Activated CD4-positive, alpha-beta T cell treated with anti-CD3 and anti-CD28 coated beads for 1 hour (primary cell): ENCODE measurements at places on chromosomes 7 and 10.

GRCh38 chr10:109379186-109379585 lies 544.1 kb downstream of the XPNPEP1 start:
- no peak for DNase-seq

GRCh38 chr7:4931943-4932342 lies 27.0 kb downstream of the MMD2 start:
- DNase-seq = no peak

DNA sequence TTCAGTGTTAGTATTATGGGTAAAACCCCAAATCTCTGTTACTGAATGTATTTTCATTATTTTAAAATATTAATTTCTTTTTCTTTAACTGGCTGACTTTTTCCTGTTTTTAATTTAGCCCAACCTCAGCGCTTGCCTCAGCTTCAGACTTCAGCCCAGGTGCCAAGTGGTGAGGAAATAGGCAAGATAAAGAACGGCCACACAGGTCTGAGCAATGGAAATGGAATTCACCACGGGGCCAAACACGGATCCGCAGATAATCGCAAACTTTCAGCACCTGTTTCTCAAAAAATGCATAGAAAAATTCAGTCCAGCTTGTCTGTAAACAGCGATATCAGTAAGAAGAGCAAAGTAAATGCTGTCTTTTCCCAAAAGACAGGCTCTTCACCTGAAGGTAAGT lies 57.5 kb downstream of the MDFIC start:
- no peak for DNase-seq

DNA sequence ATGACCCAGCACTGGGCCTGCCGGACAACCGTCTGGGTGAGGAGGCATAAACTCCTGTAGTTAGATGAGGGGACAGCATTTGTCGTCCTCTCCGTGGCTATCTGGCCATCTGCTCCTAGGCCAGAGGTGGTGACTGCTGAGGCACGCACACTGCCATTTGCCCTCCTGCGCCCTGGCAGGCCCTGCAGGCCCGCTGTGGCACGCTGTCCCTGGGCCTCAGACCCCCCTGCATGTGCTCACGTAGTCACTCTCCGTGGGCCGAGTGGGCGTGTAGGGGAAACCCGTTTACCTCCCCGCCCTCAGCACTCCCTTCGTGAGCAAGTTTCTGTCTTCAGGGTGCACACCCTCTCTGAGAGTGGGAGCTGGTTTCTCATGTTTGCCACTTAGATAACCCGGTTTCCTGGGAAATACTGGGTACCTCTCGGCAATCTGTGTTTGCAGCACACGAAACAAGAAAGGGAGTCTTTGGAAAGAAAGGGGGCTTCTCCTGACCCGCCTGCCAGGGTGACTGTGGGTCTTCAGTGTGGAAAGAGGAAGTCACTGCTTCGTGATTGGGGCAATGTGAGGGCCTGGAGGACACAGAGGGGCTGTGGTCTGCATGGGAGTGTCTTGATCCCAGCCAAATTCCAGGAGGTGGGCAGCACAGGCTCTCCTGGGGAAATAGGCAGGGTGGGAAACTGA lies 10.8 kb downstream of the ADAMTS14 start:
- no peak for DNase-seq

DNA sequence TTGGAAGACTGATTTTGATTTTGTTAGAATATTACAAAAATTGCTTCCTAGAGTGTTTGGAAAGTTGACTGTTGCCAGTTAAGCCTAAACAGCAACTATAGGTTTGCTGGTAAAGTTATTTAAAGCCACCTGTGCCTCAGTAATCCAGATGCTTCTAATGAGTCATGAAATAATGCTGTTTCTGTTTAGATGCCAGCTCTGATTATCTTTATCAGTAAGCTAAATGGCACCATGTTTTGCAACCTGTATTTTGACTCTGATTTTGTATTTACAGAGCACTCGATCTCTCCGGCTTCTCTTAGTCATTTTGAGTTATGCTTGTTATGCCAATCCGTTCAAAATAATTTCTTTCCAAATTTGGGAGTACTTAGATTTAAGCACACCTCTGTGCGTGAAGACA lies 366.1 kb downstream of the EXOC4 start:
- DNase-seq = no peak

GRCh38 chr7:133625046-133625445 lies 372.2 kb downstream of the EXOC4 start:
- no peak for DNase-seq

DNA sequence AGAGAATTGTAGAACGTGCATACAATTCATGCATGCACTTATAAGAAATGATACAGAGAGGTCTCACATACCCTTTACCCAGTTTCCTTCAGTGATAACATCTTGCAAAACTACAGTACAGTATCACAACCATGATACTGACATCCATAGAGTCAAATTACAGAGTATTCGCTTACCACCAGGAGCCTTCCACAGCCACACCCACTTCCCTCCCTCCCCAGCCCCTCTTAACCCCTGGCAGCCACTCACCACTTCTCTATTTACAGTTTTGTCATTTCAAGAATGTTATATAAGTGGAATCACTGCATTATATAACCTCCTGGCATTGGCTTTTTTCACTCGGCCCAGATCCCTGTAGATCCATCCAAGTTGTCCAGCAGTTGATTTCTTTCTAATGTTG lies 143.8 kb downstream of the ZNF248 start:
- DNase-seq = no peak

GRCh38 chr10:87849001-87849400 lies 14.3 kb downstream of the KLLN start:
- no peak for DNase-seq

DNA sequence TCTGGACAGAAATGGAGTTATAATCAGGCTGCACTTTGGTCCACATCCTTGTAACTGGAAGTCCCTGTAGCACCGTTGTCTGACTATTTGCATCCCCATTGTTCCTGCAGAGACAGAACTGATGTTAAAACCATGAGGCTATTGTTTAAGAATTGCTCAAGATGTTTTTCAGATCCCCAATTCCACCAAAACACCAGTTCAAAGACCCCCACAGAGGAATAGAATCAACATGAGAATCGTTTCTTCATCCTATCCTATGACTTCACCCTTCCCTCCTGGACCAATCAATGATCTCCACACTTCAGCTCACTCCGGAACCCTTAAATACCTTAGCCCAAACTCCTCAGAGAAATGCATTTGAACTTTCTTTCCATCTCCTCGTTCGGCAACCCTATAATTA lies 57.1 kb upstream of the GRID1 start:
- no peak for DNase-seq

DNA sequence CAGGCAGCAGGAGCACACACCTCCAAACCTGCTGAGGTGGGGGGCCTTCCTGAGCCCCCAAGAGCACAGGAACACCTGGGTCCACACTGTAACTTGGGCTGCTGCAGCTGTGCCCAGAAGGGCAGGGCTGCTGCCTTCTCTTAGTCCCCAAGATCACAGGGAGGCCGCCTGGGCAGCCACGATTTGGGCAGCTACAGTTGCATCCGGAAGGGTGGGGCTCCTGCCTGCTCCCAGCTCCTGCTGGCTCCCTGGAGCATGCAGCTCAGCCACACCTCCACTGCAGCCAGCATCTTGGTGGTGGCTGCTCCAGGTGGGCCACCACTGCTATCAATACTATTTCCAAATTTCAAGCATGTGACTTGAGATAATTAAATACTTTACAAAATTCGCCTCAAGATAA lies 38.5 kb upstream of the AGMO start:
- no peak for DNase-seq

DNA sequence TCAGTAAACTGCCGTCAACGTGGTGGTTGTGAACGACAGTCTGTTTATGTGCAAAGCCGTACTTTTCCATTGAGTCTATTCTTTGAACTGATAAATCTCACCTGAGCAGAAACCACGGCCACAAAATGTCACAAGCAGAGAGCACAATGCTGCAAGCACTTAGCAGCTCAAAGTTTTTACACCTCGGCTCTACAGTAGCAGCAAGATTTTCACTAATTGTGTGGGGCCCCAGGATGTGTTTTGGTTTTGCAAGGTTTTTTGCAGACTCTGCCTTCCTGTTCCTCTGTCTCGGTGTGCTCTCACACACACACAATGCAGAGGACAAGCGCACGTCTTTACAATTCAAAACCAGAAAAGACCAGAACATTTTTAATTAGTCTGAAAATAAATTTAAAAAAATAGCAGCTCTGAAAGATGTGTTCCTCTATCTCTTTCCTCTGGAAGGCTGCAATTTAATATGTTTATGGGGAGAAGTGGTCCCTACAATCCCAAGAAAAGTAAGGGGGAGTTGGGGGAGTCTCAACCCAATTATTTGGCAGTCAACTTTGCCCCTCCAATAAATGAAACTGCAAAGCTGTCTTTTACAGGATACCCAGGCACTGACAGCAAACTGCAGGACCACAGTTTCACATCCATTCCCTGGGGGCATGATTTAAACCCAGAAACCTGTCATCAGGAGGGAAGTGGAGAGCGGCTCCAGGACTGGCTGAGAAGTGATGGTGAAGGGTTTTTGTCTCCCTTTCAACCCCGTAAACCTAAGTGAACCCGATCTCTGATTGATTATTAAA lies 73.8 kb upstream of the SFMBT2 start:
- peak; percentile 47 for DNase-seq

DNA sequence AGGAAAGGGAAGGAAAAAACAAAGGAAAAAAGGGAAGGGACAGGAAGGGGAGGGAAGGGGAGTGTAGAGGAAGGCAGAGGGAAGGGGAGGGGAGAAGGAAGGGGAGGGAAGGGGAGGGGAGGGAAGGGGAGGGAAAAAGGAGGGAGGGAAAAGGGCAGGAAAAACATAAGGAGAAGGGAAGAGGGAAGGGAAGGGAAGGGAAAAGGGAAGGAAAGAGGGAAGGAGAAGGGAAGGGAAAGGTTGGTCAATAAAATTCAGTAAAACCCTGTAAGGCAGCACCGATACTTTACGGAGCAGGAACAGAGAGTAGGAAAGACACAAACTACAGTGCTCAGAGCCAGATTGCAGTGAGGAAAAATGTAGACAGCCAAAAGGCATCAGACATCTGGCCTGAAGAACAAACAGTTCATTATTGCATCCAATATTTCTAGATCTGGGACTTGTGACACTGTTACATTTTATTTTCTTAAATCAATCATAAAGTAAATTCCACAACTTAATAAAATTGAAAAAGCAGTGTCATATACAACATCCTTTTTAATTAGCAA lies 322.0 kb downstream of the CRPPA start:
- DNase-seq = no peak

DNA sequence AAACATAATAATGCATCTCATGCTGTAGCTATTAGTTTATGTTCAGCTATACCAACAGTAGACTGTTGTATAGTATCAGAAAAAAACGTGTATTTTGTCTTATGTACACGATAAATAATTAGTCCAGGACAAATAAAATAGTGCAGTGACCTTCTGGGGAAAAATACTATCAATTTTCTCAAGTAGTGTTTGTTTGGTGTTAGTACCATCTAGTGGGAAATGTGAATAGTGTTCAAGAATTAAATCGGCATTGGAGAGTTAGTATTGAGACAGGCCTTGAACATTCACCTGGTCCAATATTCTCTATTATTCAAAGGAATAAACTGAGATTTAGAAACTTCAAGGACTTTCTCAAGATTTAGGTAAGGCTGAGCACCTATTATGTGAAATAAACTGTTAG lies 21.7 kb upstream of the OR2A5 start:
- no peak for DNase-seq

DNA sequence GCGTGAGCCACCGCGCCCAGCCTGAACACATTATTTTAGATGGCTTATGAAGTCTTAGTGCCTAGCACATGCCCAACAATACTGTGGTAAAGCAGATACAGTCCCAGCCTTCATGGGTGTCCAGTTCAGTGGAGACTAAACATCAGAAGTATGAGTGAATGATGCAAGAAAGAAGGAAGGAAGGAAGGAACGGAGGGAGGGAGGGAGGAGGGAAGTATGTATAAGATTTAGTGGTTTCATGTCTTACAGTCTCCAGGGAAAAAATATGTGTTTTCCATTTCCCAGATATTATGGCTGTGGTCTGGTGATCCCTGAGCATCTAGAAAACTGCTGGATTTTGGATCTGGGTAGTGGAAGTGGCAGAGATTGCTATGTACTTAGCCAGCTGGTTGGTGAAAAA lies 2.9 kb downstream of the AS3MT start:
- DNase-seq = no peak

DNA sequence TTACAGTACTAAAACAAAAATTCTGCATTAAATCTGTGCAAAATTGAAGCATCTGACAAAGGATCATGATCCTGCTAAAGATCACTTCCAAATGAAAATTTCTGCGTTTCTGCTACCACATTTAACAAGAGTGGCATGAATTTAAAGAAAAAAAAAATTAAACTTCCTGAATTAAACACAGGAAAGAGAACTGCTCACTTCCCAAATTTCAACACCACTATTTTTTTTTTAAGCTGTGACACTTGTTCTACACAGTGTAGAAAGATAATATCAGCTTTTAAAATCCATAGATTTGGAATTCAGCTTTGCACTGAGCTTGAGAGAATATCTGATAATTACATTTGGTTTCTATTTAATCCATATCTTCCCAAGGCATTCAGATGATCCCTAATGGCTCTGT lies 73.6 kb downstream of the EPC1 start:
- DNase-seq = no peak

GRCh38 chr7:139089118-139089517 lies 20.4 kb downstream of the ZC3HAV1 start:
- no peak for DNase-seq

GRCh38 chr10:63720676-63721075 lies 199.5 kb downstream of the REEP3 start:
- no peak for DNase-seq

- no peak for DNase-seq
These were observed 40.8 kb upstream of the DLD start for GRCh38 chr7:107850216-107850615.

GRCh38 chr10:129966370-129966888 lies 2.4 kb upstream of the EBF3 start:
- DNase-seq = no peak

DNA sequence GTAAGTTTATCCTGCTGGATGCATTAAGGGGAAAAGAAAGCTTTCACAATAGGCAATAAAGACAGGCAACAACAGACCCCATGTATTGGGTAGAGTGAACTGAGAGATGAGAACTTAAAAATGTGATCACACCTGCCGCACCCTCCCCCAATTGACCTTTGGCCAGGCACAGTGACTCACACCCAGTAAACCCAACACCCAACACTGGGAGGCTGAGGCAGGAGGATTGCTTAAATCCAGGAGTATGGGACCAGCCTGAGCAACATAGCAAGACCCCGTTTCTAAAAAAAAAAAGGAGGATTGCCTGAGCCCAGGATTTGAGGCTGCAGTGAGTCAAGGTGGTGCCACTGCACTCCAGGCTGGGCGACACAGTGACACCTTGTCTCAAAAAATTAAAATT lies 86.9 kb downstream of the MPP7 start:
- DNase-seq = no peak
